Stromal cell of bone marrow (primary cell): ENCODE measurements at places on chromosomes 16 and 17.

DNA sequence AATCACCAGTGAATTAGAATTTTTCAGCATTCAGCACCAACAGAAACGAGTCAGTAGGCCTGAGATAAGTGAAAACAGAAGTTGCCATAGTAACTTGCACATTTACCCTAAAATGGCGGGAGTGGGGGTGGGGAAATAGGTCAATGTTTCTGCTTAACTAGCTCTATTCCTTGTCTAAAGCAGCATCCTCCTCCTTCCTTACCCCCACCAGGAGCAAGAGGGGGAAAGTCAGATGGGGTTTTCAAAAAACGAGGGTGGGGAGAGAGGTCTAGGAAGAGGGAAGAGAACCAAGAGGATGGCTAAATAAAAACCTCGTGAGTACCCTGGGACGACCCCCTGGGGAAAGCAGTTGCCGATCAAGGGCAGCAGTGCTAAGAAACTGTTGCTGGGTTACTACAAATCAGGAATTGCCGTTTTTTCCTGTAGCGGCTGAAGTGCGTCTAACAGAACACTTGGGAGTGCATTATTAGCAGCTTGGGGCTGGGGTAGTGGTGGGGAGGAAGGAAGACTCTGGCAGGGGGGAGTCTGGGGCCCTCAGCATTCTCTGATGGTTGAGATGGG lies 34.4 kb upstream of the MNT start:
- DNase-seq: no peak

DNA sequence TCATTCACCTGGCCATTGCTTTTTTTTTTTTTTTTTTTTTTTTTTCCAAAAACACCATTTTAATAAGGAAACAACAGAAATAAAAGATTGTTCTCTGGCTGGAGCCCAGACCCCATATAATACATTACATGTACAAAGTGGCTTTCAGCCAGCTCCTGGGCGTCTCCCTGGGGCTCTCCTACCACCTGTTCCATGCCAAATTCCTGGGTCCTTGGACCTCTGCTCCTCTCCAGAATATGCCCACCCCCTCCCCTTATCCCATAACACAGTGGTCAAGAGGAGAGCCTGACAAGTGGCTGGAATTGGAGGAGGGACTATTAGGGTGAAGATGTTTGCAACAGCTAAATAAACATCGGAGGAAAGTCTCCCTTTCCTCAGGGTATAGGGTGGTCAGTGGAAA lies 3.6 kb upstream of the PHF12 start:
- no peak for DNase-seq

- DNase-seq: no peak
These were observed 69.3 kb downstream of the SCNN1B start for GRCh38 chr16:23371368-23371767.

- no peak for DNase-seq
These were observed 27.3 kb downstream of the GRIN2C start for GRCh38 chr17:74832421-74832820.

- DNase-seq: no peak
These were observed 251.4 kb upstream of the KIF2B start for GRCh38 chr17:53571342-53571741.

DNA sequence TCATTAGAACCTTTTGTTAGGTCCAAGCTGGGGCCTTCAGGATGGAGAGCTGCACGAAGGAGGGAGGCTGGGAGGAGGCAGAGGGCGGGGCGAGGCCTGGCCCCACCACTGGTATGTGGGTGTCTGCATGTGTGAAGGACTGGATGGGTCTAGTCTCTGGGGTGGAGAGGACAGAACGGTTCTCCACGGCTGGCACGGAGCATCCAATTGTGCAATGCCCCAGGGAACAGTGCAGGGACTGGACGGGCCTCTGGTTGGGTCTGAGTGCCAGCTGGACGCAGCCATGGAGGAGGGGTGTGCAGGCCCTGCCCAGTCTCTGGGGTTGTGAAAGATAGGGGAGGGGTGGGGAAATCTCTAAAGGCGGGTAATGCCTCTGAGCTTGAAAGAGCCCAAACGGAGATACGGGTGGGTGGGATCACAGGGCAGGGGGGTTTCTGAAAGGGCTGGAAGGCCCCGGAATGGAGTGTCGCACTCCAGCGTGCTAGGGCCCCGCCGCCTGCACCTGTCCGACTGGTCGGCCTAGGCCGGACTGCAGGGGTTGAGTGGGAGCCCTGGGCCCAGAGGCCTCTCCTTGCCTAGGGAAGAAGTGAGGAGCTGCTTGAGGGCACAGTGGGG lies 1.6 kb downstream of the PPL start:
- DNase-seq: peak; percentile 50

- no peak for DNase-seq
These were observed 759.9 kb downstream of the KCNJ2 start for GRCh38 chr17:70929226-70929625.

GRCh38 chr16:50917950-50918703 lies 176.2 kb downstream of the CYLD start:
- no peak for DNase-seq

GRCh38 chr16:53955221-53955875 lies 251.4 kb downstream of the FTO start:
- no peak for DNase-seq

GRCh38 chr16:83137894-83138293 lies 511.1 kb downstream of the CDH13 start:
- DNase-seq: no peak

- no peak for DNase-seq
These were observed 12.2 kb upstream of the CES3 start for GRCh38 chr16:66948837-66949225.

DNA sequence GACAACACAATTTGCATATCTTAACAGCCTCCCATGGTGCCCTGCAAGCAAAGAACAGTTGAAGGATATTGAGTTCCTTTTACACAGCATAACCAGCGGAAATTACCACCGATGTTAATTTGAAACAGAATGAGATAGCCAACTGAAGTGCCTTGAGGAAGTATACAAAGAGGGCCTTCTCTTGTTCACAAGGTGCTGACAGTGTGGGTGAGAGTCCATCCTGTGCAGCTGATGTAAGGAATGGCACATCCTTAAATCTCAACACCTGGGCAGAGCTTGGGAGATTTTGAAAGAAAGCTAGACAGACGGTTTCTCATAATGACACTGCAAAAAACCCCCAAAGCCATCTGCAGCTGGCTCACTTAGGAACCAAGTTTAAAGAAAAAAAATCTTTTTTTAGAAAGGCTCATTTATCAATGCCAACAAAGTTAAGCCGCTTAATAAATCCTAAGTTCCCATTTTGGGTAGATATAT lies 818.6 kb downstream of the KCNJ2 start:
- DNase-seq: no peak

GRCh38 chr17:59829217-59830006 lies 63.3 kb downstream of the TUBD1 start:
- peak; percentile 98 for DNase-seq

- no peak for DNase-seq
These were observed 3.5 kb downstream of the KDM6B start for GRCh38 chr17:7837408-7838088.

DNA sequence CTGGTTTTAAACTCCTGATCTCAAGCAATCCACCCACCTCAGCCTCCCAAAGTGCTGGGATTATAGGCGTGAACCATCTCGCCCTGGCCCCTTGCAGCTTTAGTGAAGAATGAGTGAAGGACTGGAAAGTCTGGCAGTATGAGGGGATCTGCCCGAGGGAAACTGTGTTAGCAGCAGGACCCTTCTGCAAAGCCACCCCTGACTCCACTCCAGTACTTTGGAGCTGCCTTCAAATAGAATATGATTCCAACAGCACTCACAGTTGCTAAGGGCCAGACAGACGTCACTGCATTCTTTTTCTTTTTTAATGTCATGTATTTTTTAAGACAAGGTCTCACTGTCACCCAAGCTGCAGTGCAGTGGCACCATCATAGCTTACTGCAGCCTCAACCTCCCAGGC lies 52.3 kb downstream of the KPNA2 start:
- DNase-seq: no peak

GRCh38 chr16:82002831-82003230 lies 8.4 kb downstream of the SDR42E1 start:
- no peak for DNase-seq

DNA sequence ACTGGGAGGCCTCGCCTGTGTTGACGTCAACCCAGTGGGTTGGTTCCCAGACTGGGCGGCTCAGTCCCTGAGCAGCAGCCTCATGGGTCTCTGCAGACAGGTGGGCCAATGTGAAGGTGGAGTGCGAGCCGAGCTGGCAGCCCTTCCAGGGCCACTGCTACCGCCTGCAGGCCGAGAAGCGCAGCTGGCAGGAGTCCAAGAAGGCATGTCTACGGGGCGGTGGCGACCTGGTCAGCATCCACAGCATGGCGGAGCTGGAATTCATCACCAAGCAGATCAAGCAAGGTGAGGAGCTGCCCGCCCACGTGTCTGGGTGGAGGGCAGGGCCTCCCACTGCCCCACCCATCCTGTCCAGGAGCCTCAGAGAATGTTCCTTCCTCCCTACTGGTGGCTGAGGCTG lies 44.1 kb downstream of the MRC2 start:
- no peak for DNase-seq

DNA sequence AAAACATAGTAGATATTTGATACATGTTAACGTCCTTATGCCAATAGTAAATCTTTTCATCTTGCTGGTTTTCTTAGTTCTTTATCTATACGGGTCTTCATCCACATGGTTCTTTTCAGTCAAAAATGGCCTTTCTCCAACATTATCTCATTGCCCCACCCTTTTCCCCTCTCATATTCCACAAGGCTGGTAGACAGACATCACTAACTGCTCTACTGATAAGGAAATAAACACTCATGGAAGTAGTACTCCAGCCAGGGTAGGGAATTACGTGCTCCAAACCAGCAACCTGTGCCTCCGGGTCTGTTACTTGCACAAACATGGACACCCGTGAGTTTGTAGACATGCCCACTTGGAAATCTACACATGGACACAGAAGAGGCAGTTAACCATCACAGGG lies 141.4 kb downstream of the XYLT1 start:
- DNase-seq: no peak

GRCh38 chr16:11759997-11760396 lies 17.3 kb upstream of the TXNDC11 start:
- no peak for DNase-seq

GRCh38 chr17:68829211-68829610 lies 126.0 kb downstream of the ABCA8 start:
- no peak for DNase-seq

GRCh38 chr16:89904606-89905510 lies 13.8 kb upstream of the MC1R start:
- no peak for DNase-seq

DNA sequence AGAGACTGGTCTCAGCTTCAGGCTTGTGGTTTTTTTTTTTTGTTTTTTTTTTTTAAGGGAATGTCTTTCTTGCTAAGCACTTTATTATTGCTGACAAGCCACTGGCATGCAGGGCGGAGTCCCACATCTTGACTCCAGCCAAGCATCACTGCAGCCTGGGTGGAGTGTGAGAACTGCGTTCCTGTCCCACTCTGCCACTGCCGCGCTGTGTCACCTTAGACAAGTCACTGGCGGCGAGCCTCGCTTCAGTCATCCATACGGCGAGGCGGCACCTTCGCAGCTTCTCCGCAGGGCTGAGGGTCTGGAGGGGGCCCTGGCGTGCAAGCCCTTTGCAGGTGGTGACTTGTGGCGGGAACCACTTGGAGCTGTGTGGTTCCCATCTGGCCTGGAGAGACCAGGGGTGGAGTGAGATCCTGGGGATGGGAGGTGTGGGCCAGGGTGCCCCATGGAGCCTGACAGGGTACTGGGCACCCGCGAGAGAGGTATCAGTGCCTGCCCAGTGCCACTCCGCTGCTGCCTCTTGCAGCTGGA lies 99.1 kb upstream of the CIBAR2 start:
- DNase-seq: peak; percentile 44

GRCh38 chr17:68822719-68823289 lies 132.4 kb downstream of the ABCA8 start:
- no peak for DNase-seq

GRCh38 chr17:64083093-64083492 lies 46.9 kb downstream of the ERN1 start:
- no peak for DNase-seq

DNA sequence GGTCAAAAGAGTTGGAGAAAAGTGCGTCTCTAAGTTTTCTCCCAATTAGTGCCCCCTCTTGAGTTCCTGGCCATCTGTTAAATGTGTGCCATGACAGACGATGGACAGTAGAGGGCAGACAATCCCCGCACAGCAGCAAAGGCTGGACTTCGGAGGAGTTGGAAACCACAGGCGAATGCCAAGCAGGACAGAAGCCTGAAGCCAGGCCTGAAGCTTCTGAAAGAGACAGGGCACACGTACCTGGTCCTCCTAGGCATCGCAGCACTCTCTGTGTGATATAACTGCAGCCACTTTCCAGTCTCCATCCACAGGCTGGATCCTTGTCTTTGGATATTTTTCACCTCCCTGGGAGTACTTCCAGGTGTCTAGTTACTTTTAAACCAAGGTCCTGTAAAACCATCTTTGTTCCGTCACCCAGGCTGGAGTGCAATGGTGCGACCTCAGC lies 14.5 kb downstream of the C17orf100 start:
- peak; percentile 65 for DNase-seq

GRCh38 chr17:65601145-65601544 lies 39.7 kb upstream of the AXIN2 start:
- no peak for DNase-seq

GRCh38 chr17:9488556-9488955 lies 87.1 kb downstream of the STX8 start:
- no peak for DNase-seq

GRCh38 chr16:2592786-2593185 lies 55.0 kb downstream of the PDPK1 start:
- no peak for DNase-seq

DNA sequence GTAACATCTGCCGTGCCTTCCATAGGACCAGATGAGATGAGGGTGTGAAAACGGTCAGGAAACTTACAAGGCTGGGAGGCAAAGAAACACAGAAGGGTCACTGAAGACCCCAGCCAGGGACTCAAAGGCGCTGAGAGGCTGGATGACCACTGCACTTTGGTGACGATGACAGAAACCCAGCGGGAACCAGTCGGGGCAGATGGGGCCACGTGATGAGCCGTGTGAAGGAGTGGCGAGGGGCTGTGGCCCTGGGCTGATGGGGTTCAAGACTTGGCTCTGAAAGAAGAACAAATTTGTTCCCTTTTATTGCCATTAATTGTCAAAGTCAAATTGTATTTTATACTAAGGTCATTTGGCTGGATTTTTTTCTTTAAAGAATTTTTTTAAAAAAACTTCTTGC lies 28.6 kb upstream of the ATP2C2 start:
- no peak for DNase-seq

DNA sequence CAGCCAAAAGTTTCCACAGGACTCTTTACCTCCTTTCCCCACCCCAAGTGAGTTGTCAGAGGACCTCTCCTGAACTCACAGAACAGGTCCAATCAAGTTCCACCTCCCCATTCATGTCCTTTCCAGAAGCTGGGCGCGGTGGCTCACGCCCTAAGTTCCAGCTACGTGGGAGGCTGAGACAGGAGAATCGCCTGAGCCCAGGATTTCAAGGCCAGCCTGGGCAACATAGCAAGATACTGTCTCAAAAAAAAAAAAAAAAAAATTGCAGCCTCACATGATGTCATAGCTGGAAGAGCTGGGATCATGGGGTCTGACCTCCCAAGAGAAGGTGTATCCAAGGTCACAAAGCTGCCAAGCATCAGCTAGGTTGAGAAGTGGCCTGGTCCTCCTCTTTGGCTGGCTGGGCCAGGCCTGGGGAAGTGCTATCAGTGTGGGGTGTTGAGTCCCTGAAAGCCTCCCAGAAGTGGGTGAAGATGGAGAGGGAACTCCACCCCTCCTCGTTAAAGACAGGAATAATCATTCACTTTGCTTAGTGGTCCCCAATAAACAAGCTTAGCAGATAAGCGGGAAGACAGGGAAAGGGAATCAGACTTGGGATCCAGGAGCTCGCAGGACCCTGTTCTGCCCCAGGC lies 5.5 kb upstream of the MNT start:
- DNase-seq: no peak
